Activated T-cell treated with anti-CD3 and anti-CD28 coated beads, Interleukin-2, amount 50 U/mL, for 48 hours (primary cell): ENCODE measurements at places on chromosomes 7 and 10.
A peak's percentile ranks its signal among the peaks of the same experiment; 100 is the strongest.

DNA sequence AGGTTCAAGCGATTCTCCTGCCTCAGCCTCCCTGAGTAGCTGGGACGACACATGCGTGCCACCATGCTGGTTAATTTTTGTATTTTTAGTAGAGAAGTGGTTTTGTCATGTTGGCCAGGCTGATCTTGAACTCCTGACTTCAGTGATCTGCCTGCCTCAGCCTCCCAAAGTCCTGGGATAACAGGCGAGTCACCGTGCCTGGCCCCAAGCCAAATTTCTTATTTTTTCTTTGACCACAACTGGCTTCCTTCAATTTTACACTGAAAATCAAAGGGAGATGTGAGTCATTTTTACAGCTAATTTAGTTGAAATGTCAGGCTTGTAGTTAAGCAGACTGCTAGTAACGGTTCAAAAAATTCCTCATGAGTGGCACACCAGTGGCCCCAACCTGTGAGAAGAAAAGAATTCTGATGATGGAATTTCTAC is 7.8 kb downstream of the RNF216 start:
- peak; percentile 47 for DNase-seq

DNA sequence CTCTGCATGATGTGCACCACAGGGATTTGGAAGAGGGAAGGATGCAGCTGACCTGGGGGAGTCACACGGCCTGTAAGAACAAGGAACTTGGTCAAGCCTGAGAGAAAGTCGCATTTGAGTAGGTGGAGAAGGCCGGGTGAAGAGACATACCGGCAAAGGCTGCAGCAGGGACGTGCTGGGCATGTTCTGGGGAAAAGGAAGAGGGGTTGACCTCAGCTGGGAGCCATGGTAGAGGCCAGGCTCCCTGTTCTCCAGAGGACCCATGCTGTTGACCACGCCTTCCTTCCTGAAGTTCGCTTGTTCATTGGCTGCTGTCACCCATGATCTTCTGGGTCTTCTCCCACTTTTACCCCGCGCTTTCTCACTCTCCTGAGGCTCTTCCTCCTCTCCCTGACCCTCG is 84.5 kb downstream of the HTR5A start:
- no peak for DNase-seq

GRCh38 chr10:70974351-70974901 is 86.1 kb upstream of the PCBD1 start:
- DNase-seq, result no peak

DNA sequence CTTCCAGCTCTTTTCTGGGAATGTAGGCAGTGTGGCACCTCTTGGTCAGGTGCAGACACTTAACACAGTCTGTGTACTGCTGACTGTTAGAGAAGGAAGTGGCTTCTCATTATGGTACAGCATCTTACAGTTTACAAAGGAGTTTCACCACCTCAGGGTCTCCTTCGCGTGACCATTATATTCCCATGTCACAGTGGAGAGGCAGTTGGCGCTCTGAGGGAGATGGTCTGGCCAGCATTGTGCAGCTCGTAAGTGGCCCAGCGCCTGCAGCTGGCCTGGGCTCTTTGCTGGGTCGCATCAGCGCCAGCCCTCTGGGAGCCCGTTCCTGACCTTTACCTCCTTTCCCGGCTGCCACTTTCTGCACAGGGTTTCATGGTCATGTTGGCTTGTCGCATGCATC is 15.4 kb downstream of the TSPAN15 start:
- no peak for DNase-seq

GRCh38 chr7:92835261-92835850 is 1.0 kb downstream of the CDK6 start:
- peak; percentile 72 for DNase-seq

- DNase-seq, result no peak
Measured at GRCh38 chr7:30471205-30471604, 7.4 kb downstream of the NOD1 start.

DNA sequence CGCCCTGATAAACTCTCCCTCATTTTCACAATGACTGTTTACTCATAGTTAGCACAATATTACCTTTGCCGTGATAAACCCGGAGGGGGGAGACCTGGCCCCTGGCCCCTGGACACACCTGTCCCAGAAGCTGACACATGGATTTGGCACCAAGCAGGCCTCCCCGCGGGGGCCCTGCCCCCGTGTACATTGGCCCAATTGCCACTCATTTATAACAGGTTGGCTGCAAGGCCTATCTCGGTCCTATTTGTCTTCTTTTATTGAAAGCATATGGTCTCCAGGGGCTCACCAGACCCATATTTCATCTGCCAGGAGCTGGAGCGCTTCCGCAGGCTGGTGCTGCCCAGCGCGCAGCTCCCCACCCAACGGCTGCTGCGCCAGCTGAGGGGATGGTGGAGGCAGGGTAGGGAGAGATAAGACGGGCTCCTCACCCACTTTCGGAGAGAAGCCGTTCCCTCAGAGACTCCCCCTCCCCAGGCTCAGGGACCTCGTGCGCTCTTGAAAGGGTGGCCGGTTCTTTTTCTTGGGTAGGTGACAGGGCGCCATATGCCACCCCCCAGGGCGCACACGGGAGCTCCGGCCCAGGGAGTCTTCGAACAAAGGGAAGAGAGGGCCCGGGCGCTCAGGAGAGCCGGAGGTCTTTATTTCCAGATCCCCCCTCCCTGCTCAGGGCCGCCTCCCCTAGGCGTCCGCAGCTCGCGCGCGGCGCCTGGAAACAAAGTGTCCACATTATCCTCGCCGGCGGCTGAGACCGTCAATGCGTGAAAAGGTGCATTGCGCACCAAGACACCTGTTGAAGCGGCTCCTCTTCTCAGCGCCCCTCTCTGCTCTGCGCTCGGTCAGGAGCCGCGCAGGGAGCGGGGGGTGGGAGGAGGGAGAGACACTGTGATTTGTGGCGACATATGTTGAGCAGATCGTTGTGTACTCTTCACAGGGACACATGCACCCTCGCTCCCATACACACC is 4.3 kb upstream of the NEUROG3 start:
- no peak for DNase-seq

- DNase-seq, result no peak
Measured at GRCh38 chr7:83156006-83156405, 6.7 kb downstream of the PCLO start.

- DNase-seq, result peak; percentile 78
Measured at GRCh38 chr10:14659626-14660196, 115.0 kb downstream of the FAM107B start.

DNA sequence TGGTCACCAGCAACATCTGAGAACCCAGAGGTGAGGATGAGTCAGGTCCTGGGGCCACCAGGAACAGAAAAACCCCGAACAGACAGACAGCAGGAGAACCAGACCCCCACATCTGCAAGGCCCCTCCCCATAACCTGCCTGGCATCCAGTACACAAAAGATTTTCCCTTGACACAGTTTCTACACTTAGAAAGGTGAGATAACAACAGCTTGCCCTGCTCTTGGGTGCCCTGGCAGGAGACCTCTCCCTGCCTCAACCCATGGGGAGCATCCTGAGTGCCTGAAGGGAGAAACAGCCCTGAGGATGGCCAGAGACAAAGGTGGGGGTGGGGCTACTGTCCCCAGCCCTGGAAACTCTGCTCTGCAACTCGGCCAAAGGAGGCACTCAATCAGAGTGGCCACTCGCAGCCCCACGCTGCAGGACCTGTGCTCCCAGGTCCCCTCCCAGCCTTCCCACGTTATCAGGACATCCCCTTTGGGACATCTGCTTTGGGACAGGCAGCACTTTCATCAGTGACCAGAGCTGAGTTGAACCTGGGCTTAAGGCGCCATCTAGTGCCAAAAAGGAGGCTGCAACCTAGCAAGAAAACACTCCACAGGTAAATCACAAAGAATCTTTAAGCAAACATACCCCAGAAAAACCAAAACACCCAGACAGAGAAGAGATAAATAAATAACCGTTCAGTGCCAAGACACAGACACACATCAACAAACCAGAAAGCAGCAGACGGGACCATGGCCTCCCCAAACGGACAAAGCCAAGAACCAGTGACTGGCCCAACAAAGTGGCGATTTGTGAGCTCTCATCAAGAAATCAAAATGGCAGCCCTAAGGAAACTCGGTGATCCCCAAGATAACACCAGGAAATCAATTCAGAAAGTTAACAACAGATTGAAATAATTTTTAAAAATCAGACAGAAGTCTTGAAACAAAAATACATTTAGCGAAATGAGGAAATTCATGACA is 233.7 kb downstream of the PTPRN2 start:
- DNase-seq, result peak; percentile 27

DNA sequence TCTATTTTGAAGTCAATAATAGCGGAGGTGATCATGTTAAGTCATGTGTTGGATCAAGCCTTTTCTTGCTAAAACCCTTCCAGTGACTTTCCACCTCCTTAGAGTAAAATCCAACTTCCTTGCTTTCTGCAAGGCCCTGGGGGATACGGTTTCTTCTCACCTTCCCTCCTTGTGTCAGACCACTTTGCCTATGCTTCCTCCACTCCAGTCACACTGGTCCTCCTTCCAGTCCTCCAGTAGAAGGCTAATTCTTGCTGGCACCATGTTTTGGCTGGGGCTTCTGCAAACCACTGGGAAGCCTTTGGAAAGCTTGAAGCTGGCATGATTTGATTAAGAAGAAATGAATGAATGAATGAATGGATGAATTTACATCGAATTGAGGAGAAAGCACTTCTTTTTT is 169.5 kb downstream of the PLXDC2 start:
- DNase-seq, result no peak

DNA sequence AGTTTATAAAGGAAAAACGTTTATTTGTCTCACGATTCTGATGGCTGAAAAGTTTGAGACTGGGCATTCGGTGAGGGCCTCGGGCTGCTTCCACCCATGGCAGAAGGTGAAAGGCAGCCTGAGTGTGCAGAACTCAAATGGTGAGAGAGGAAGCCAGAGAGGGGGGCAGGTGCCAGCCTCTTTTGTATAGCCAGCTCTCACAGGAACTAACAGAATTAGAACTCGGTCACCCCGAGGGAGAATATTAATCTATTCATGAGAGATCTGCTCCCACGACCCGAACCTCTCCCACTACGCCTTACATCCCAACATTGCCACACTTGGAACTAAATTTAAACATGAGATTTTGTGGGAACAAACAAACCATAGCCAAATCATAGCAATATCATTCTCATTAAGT is 112.6 kb downstream of the ZPBP start:
- DNase-seq, result peak; percentile 21

- no peak for DNase-seq
Measured at GRCh38 chr10:84254552-84255478, 10.0 kb downstream of the RGR start.

DNA sequence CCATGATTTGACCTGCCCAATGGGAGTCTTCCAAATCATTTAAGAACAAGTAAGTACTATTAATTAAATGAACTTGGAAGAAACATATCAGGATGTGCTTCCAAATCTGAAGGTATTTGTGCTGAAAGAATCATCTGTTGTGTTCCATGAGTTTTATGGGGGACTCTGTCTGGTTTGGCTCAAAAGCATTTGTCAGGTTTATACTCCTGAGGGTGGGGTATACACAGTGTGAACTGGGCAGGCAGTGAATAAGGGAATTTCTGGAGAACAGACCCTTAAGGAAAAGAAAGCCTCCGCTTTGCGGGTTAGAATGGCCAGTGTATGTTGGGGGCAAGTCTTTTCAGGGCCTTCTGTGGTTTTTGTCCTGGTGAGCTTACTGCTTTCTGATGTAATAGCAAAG is 29.9 kb downstream of the TCF7L2 start:
- no peak for DNase-seq

DNA sequence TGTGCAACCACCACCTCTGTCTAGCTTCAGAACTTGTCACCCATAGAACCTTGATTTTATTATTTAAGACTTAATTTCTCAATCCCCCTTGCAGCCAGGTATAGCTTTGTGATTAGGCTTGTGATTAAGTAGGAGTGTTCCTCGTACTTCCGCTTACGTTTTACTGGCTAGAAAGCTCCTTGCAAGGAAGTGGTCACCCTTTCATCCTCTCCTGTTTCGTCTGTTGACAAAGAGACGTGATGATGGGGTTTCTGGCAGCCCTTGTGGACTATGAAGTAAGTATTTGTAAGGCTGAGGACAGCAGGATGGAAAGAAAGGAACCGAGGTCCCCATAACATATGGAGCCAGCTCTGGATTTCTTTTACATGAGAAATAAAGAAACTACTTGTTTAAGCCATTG is 86.5 kb upstream of the KDM7A start:
- DNase-seq, result no peak

DNA sequence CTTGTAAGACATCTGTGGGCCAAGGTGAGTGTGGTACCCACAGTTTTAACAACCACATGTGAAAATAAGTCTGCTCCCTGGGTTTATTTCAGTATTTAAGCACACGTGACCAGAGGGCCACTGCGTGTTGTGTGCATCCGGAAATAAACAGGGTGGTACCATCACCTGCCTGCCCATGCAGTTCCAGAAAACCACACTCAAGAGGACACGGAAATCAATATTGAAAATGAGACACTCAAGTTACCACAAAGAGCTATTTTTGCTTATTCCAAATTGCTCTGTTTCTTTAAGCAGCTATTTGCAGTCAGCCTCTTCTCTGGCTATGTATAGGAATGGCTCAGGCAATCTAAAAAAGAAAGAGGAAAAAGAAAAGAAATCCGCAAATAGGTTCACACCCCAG is 71.8 kb upstream of the LOXL4 start:
- no peak for DNase-seq

GRCh38 chr7:127089146-127089545 is 163.6 kb downstream of the GRM8 start:
- DNase-seq, result no peak

GRCh38 chr7:2709553-2710285 is 21.7 kb downstream of the AMZ1 start:
- peak; percentile 90 for DNase-seq

DNA sequence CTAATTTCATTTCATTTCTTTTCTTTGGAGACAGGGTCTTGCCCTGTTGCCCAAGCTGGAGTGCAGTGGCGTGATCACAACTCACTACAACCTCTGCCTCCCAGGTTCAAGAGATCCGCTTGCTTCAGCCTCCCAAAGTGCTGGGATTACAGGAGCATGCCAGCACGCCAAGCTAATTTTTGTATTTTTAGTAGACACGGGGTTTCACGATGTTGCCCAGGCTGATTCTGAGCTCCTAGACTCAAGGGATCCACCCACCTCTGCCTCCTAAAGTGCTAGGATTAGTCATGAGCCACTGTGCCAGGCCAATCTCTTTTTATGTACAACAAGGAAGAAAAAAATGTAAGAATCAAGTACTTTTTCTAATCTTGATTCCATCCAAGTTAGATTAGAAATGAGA is 10.7 kb upstream of the KMT2E start:
- DNase-seq, result peak; percentile 55

GRCh38 chr7:1026721-1027161 is 17.6 kb upstream of the GPR146 start:
- DNase-seq, result no peak

- peak; percentile 16 for DNase-seq
Measured at GRCh38 chr10:21100871-21101514, 203.9 kb upstream of the NEBL start.

DNA sequence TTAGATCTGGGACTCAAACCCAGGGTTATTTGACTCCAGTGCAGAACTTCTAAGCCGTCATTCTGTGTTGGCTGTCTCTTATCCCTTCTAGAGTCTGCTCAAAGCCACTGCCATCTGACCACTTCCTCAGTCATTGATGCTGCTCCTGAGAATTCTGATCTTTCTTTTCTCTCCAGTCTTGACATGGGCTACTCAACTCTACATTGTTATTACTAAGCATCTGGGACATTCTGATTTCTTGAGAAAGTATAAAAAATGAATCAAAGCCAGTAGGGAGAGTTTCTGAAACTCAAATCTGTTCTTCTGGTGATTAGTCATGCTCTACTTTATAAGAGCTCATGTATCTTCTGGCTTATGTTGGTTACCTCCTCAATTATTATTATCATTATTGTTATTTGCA is 48.7 kb downstream of the ANK3 start:
- DNase-seq, result no peak

- DNase-seq, result no peak
Measured at GRCh38 chr7:82430500-82431465, 12.8 kb downstream of the CACNA2D1 start.
